ENCODE measurements at places on chromosomes 1 and 21.

- no peak for DNase-seq
These were observed 117.9 kb upstream of the ADAR start for GRCh38 chr1:154725865-154726264.

DNA sequence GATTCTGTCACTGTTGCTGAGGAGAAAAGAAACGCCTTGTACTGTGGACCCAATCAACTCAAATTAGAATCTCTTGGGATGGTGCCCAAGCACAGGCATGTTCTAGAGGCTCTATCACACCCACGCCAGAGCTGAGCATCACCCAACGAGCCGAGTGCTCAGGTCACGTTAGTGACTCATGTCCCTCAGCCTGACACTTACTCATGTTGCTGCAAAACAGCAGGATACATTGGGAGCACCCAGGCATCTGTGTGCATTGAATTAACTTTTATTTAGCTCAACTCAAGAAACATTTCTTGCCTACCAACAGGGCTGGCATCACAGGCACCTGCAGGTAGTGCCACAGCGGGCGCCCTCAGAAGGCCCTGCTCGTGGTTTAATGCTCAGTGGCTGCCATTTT, 149.8 kb downstream of the ETS2 start:
- DNase-seq = peak; percentile 40

DNA sequence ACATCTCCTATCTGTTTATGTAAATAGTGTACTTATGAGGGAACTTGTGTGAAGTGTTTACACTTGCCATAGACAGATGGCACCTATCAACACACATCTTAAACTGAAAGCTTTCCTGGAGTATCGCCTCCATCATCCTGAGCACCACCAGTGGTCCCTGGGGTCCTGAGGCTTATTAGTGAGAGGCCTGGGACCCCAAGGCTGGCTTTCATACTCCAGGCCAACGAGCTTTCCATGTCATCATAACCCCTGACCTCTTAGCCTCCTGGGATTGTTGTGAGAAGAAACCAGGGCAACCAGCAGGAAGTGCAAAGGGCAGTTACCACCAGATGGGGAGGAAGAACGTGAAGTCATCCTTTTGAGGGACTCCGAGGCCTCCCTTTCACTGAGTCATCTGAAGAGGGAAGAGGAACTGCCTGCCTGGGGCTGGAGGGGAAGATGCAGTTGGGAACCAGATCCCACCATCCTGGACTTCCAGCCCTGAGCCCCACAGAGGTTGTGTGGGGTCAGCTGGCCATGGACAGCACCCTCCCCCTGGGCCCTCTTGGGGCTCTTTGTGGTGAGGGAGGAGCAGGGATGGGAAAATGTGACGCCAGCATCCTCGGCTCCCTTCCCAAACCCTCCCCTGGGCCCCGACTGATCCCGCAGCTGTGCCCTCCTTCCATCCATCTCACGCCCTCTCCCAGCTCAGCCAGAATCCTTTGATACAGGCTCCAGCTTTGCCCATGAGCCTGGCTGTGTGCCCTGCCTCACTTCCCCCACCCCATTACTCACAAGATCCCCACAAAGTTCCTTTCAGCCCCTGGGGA, 5.8 kb downstream of the INKA2 start:
- peak; percentile 85 for DNase-seq

GRCh38 chr1:36350659-36351226, 27.3 kb upstream of the EVA1B start:
- peak; percentile 93 for DNase-seq

DNA sequence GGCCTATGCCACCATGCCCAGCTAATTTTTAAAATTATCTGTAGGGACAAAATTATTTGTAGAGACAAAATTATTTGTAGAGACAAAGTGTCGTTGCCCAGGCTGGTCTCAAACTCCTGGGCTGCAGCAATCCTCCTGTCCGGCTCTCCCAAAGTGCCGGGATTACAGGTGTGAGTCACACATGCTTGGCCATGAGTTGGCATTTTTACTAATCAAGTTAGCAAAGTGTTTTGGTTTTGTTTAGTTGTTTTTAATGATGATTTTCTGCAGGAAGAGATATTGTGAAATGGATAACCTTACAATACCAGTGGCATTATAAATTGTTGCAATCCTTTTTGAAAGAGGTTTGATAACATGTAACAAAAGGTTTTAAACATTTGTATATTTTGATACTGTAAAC, 65.3 kb upstream of the MAGI3 start:
- DNase-seq = peak; percentile 70

DNA sequence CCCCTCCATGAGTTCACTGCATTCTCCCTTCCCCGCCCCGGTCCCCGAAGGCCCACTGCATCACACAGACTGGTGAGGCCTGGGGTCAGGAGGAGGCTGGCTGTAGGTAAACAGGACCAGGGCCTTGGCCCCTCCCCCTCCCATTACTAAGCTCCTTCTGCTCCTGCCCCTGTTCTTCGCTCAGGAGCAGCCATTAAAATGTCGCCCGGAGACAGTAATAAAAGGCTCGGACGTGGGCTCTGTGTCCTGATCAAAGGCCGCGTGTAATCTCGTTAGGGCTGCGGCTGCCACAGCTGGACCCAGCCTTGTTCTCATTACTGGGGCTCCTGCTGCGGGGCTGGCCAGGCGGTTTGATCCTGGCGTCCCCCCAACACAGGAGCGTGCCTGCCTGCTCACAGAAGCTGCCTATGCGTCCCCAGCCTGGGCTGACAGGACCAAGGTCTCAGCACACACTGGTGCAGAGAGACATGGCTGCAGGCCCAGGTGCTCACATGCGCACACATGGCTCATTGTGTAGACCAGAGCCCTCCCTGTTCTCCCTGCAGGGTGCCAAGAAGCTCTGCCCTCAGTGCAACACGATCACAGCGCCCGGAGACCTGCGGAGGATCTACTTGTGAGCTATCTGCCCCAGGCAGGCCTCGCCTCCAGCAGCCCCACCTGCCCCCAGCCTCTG, 24.0 kb downstream of the TMEM53 start:
- DNase-seq = no peak

- peak; percentile 48 for DNase-seq
These were observed 93.5 kb downstream of the SIK1 start for GRCh38 chr21:43333298-43334062.

DNA sequence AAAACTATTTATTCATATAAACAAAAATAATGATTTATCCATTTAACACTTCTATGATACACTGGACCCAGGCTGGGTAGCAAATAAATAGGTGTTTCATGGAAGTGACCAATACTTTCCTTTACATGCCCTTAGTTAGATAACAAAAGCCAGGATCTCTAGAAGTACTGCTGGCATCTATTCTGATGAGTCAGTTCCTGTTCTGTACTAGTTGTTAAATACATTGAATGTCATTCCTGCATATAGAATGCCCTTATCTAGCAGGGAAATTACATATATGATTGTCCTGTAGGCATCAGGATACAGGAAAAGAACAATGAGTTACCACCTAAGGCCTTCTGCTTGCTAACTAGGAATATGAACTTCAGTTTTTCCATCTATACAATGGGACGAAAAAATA, 130.8 kb downstream of the HFM1 start:
- DNase-seq = peak; percentile 24

- no peak for DNase-seq
These were observed 185.2 kb downstream of the LEPR start for GRCh38 chr1:65605621-65606020.

DNA sequence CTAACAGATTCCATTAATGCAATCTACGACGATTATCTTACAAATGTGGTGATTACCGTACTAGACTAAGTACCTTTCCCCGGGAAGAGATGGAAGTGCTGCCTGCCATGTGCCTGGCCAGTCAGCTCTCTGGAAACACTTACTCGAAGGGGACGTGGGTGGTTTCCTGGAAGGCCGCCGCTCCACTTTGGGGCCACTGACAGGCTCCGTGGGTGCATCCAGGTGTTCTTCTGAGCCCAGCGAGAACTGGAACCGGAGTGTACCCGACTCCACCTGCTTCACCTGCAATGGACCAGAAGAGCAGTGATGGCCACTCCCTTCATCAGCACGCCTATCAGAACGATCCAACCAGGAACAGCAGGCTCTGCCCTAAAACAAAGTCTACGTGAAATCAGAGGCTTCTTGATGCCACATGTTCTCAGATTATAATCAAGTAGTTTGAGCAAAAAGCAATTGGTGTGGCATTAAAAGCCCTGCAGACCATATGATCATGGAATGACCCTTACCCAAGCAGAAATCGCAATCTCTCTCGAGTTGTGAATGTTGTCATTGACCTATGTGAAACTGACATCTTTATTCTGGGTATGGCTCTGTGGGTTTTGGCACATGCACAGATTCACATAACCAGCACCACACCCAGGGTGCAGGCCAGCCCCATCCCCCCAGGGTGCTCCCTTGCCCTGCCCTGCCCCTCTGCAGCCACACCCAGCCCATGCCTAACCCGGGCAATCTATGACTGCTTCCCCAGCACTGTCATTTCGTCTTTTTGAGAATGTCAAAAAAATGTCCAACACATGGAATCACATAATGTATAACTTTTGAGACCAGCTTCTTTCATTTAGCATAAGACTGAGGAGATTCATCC, 64.5 kb downstream of the NPHP4 start:
- DNase-seq = no peak

- DNase-seq = no peak
These were observed 6.6 kb upstream of the TFF3 start for GRCh38 chr21:42321845-42322244.

DNA sequence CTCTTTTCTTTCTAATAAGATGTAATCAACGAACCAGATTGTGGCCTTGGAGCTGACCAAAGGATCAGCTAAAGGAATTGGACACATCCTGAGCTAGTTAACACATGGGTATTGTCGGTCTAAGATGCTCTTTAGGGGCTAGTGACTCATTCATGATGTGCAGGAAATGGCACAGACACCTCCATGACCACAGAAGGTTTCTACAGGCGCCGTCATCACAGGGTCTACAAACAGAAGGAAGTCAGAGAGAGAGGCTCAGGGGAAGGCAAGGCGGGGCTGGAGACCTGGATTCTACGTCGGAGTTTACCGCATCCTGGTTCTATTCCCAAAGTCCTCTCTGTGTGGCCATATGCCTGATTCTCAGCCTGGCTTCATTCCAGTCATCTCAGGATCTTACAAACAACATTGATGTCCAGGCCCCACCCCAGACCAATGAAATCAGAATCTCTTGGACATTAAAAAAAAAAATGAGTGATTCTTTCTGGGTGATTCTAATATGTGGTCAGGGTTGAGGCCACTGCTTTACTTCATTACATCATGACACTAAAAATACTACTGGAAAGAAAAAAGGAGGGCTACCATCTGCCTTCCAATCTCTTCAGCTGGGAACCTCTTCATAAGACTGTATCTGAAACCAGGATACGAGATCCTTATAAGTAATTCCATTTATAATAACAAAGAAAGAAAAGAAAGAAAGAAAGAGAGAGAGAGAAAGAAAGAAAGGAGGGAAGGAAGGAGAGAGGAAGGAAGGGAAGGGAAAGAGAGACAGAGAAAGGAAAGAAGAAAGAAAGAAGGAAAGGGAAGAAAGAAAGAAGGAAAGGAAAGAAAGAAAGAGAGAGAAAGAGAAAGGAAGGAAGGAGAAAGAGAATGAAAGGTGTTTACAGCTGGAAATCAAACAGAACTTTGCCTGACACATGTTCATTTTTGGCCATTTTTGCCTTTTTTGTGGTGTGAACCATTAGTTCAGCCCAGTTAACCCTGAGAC, 11.6 kb upstream of the KCNJ15 start:
- peak; percentile 100 for DNase-seq

DNA sequence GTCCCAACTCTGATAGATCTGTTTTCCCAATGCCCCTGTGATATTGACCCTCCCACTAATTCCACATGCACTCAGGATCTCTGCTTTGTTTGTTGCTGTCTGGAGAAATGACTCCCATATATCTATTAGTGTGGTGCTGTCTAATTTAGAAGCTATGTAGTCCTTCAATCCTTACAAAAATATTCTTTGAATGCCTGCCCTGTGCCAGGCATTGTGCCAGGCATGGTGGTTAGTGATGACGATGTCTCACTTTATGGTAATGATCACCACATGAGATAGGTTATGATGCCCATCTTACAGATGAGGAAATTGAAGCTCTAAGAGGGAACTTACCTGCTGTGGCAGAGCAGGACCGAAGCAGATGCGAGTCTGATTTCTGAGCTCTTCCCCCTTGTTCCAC, 12.9 kb downstream of the MYOG start:
- peak; percentile 9 for DNase-seq

DNA sequence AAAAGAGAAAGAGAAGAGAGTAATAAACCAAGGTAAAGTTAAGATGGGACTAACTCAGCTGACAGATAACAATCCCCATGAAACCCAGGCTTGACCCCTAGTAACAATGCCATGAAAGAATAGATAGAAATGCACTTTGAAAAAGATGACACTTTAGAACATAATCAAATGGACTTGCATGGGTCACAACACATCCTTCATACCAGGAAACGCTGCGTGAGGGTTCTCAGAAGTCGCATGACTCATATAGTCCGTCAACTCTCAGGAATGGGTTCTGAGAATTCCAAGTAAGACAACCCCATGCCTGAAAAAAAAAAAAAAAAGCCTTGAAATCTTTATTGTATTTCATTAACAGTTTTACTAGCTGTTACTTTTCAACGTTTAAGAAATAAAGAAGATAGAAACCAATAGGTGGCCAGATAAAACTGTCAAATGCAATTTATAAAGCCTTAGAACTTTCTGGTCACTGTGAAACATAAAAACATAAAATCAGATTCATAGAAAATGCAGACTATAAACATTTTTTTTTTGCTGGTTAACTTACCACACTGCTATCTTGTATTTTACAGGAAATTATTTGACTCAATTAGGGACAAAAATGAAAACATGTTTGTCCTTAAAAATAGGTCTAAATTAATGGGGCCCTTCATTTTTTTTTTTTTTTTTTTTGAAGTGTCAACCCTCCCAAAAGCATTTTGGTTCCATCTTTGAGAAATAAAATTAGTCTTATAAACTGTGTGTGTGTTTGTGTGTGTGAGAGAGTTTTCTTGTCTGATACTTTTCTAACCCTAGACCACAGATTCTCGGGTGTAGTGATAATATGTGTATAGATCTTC, 202.1 kb downstream of the NCAM2 start:
- peak; percentile 93 for DNase-seq

- DNase-seq = no peak
These were observed 2.0 kb upstream of the GJB3 start for GRCh38 chr1:34779005-34779404.

GRCh38 chr1:180627411-180627810, 4.4 kb upstream of the XPR1 start:
- peak; percentile 34 for DNase-seq

DNA sequence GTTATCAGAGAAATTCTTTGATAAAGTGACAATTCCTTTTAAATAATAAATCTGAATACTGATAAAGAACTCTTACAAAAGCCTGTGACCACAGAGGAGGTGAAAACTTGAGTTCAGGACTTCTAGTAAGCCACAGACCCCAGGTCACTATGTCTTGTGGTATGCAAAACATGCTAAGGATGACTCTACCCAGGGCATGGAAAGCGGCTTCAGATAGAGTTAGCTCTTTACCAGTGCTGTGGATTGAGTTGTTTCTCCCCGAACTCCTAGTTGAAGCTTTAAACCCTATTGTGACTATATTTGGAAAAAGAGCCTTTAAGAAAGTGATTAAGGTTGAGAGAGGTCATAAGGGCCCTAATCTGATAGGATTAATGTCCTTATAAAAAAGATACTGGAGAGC, 42.3 kb downstream of the HLX start:
- no peak for DNase-seq

DNA sequence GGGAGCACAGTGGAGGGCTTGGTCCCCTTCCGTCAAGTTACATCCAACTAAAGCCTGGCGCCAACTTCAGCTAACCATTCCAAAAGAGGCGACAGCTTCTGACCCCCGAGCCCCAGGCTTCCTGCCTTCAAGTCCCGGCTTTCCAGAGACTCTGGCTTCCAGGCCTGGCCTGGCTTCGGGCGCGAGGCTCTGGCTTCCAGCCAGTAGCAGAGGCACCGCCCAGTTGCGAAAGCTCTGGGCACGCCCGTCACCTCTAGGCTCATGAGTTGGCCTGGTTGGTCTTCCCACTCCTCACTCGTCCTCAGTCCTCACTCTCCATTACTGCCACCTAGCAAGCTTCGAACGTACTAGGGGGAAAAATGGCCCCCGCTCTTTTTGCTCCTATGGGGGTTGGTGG, 30.0 kb upstream of the C1orf185 start:
- no peak for DNase-seq
